CD4-positive, alpha-beta memory T cell (primary cell): ENCODE measurements at places on chromosomes 12 and 14. TPM values are rescaled to one million over a fixed set of nuclear protein-coding genes. Genes with fewer than 3 reads are reported as not detected.

Gene DUSP6
- 0.90 TPM for total RNA-seq

Gene DNAI7
- 0.15 TPM for total RNA-seq

- DNase-seq = no peak
Observed at GRCh38 chr12:13428538-13429265, 232.2 kb downstream of the EMP1 start.

- DNase-seq = peak; percentile 67
Observed at GRCh38 chr12:121792607-121793439, 665 bp downstream of the RHOF start.

GRCh38 chr12:75259143-75259542 is 49.5 kb upstream of the KCNC2 start:
- DNase-seq = no peak

- DNase-seq = no peak
Observed at GRCh38 chr14:58769011-58769643, 131.4 kb downstream of the DACT1 start.
